ENCODE measurements at places on chromosomes 11 and 22. TPM values are rescaled to one million over a fixed set of nuclear protein-coding genes. Genes with fewer than 3 reads are reported as not detected.
A peak's percentile ranks its signal among the peaks of the same experiment; 100 is the strongest.

GRCh38 chr11:27022659-27023251 is 17.9 kb upstream of the BBOX1 start:
- no peak for DNase-seq
- peaks cover 11% of the 10 kb centered on the region for H3K27me3 ChIP-seq
- peak overlapping the region; percentile 52 for H3K27ac ChIP-seq
- peaks cover 56% of the 10 kb centered on the region for H3K4me1 ChIP-seq
- H3K36me3 ChIP-seq, result no peaks in the 10 kb centered on the region

DNA sequence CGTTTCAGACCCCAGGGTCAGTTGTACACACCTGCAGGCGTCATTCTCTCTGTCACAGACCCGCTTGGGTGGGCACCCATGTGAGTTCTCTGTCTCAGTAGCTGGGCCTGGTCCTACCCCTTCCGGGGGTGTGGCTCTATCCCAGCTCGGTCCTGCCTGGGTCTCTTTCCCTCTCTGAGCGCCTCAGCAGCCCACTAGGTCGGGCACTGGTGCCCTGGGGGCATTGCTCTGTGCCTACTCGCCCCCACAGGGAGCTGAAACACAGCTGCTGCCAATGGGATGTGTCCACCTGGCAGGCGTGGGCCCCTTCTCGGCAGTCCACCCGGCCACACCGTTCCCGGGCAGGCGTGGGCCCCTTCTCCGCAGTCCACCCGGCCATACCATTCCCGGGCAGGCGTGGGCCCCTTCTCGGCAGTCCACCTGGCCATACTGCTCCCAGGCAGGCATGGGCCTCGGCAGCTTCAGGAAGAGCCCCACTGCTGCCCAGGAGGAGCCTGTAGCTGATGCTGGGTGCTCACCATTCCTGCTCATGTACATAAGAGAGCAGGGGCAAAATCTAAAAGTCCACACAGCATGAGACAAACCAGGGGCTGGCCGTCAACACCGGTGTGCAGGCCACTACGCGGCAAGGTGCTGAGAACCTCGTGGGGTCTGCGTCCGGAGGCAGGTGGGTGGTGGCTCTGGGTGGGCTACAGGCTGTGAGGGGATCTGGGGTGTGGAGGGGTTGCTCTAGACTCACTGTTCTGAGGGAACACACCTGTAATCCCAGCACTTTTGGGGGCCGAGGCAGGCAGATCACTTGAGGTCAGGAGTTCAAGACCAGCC is 12.3 kb downstream of the MLC1 start:
- no peak overlapping the region for H3K4me3 ChIP-seq
- H3K27me3 ChIP-seq, result no peaks in the 10 kb centered on the region
- DNase-seq, result no peak
- no peaks in the 10 kb centered on the region for H3K4me1 ChIP-seq

DNA sequence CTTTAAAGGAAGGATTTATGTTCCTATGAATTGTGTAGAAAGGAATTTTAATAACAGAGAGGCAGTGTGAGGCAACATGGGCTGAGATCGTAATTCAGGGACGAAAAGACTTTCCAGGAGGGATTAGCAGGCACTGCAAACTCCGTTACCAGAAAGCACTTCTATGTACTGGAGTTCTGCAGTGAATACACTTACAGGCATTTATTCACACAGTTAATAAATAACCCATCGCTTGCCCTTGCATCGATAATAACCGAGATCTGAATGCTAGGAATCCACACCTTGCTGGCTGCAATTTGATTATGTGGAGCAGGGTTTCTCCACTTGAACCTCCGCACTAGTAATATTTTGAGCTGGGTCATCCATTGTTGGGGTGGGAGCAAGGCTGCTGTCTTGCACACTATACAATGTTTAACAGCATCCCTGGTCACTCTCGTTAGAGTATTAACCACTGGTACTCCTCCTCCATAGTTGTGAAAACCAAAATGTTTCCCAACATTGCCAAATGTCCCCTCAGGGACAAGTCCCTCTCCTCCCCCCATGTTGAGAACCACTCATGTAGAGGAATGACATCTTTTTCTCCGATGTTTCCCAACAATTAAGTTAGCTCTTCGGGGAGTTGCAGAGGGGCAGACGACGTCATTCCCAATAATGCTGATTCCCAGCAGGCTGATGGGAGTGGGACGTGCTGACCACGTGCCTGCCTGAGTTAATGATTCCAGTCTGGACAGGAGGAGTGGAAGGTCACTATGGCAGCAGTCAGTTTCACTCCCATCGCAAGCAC is 99.5 kb downstream of the SNX19 start:
- H3K4me3 ChIP-seq, result no peak overlapping the region
- H3K27ac ChIP-seq, result no peak overlapping the region
- H3K27me3 ChIP-seq, result peaks cover 6% of the 10 kb centered on the region
- DNase-seq, result no peak

DNA sequence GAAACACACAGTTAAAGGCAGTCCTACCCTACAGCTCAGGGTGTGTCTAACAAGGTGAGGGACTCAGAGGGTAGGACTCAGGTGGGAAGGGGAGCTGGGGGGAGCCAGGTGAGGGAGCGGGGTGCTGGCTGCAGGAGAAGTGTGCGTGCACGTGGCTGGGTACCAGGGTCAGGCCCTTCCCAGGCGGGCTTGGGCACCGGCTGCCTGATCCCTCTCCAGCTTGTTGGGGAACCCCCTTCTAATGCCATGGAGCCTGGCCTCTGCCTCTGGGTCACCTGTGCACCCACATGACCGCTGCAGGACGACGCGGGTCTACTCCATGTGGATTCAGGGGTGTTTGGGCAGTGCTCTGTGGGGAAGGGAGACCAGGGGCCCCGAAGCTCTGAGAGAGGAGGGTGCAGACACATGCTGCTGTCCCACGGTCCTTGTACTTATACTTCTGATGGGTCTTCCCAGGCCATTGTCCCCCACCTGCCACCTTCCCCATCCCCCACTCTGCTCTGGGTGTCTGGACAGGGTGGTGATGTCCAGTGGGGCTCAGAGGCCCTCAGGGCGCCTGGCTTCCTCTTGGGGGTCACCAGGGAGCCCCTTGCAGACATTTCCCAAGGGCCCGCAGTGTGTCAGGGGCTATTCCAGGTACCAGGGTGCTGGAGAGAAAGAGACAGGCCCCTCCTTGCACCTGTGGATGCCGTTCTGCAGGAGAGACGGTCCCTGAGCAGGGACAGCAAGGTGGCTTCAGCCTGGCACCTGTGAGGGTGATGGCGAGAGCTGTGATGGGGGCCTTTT is 10.4 kb upstream of the MRGPRD start:
- H3K4me3 ChIP-seq, result no peak overlapping the region
- no peak for DNase-seq
- no peak overlapping the region for H3K27ac ChIP-seq
- peaks cover 8% of the 10 kb centered on the region for H3K27me3 ChIP-seq

- H3K27ac ChIP-seq, result no peak overlapping the region
- H3K27me3 ChIP-seq, result no peaks in the 10 kb centered on the region
- peak; percentile 16 for DNase-seq
- no peaks in the 10 kb centered on the region for H3K4me1 ChIP-seq
- H3K4me3 ChIP-seq, result no peak overlapping the region
These were observed 34.6 kb downstream of the OSBPL5 start for GRCh38 chr11:3130269-3131071.

GRCh38 chr11:73380331-73380730 is 4.1 kb downstream of the RELT start:
- no peak overlapping the region for H3K4me3 ChIP-seq
- no peaks in the 10 kb centered on the region for H3K27me3 ChIP-seq
- H3K36me3 ChIP-seq, result no peaks in the 10 kb centered on the region
- peaks cover 25% of the 10 kb centered on the region for H3K4me1 ChIP-seq
- no peak for DNase-seq
- no peak overlapping the region for H3K27ac ChIP-seq

DNA sequence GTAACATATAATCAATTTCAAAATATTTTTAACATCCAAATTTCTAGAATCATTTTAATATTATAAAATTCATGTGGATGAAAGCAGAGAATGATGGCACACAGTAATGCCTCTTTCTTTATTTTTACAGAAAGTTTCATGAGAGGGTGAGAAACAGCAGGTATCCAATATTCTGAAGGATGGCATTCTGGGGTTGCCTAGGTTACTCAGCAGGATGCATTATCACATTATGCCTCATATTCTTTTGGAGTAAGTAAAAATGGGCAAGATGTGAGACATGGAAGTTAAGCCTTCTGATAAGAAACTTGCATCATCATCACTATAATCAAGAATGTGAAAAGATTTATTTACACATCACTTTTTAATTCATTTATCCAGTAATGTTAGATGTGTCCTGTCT is 148.7 kb upstream of the PGR start:
- H3K36me3 ChIP-seq, result no peaks in the 10 kb centered on the region
- H3K4me1 ChIP-seq, result no peaks in the 10 kb centered on the region
- no peak for DNase-seq

DNA sequence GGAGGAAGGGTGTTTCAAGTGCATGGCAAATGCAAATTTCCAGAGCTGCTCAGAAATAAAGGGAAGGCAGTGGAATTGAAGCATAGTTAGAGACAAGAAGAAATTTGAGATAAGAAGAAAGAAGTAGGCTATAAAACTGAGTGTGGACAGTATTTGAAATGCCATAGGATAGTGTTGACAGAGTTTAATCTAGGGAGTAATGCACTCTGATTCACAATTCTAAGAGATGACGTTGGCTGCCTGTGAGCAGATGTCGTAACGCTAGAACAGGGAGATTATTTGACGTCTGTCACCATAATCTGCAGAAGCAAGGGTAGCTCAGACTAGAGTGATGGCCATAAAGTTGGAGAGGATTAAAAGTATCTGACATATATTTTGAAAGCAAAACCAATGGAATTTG is 389.9 kb upstream of the KIRREL3 start:
- no peak overlapping the region for H3K27ac ChIP-seq
- no peaks in the 10 kb centered on the region for H3K36me3 ChIP-seq
- no peaks in the 10 kb centered on the region for H3K4me1 ChIP-seq
- peaks cover 53% of the 10 kb centered on the region for H3K27me3 ChIP-seq

- H3K4me3 ChIP-seq, result no peak overlapping the region
- peaks cover 41% of the 10 kb centered on the region for H3K27me3 ChIP-seq
- DNase-seq, result no peak
- H3K4me1 ChIP-seq, result peaks cover 7% of the 10 kb centered on the region
These were observed 15.9 kb downstream of the GALNT18 start for GRCh38 chr11:11605821-11606450.

Gene SLC1A2
- total RNA-seq, result 1.9 TPM

Gene NAALAD2
- 39.5 TPM for total RNA-seq

Gene CCDC87
- total RNA-seq, result 0.42 TPM

Gene PIH1D2
- total RNA-seq, result 1.9 TPM

Gene PPP1R14B
- total RNA-seq, result 131 TPM

Gene TRIM34
- total RNA-seq, result 7.1 TPM

Gene SLC36A4
- 24.7 TPM for total RNA-seq
